Breast epithelium (tissue), 4 donors: ENCODE measurements at places on chromosomes 12 and 14. TPM values are rescaled to one million over a fixed set of nuclear protein-coding genes. Genes with fewer than 3 reads are reported as not detected.

DNA sequence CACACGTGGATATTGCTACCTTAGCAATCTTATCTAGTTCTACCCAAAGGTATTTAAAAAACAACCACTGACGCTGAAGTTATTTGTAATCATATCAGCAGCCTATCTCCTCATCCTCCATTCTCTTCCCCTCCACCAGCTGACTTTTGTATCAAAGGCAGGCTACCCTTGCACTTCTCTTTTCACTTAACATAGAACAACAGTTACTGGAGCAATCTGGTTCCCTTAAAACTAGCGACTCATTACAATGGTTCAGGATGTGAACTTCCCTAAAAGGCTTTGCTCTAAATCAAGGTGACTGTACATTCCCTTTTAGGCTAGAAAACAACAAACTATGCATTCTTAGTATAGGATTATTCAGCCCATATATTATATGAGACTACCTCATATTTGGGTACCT is 404.7 kb downstream of the APAF1 start:
- no peaks in the 10 kb centered on the region for H3K36me3 ChIP-seq
- no peak overlapping the region for H3K27ac ChIP-seq
- H3K27me3 ChIP-seq: no peaks in the 10 kb centered on the region

GRCh38 chr12:116881325-116881876 is at the start of gene HRK:
TSS of gene HRK (minus strand) at chr12:116881441. CDS start at chr12:116881307, 134 bp downstream.
- no peak within 1 kb of the TSS for H3K27ac ChIP-seq
- H3K4me1 ChIP-seq: peaks cover 26% of the 10 kb centered on the region
- peaks cover 3% of the 10 kb centered on the region for H3K27me3 ChIP-seq
- no peak for DNase-seq
- no peaks in the 10 kb centered on the region for H3K36me3 ChIP-seq

DNA sequence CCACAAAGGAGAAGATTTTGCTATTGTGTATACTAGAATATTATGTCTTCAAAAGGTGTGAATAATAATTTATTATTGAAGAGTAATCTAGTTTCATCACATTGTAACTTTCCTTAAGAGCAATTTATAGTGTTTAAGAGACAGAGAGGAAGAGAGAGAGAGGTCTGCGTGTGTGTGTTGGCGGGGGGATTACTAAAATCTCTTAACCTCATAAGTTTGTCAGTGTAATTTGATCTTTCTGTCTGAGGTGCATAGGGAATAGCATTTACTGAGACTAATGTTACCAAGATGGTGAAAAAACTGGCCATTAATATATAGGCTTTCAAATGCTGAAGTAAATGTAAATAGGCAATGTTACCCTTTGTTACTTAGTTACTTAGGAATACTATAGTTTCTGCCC is 48.2 kb upstream of the BTG1 start:
- H3K27me3 ChIP-seq: no peaks in the 10 kb centered on the region
- H3K27ac ChIP-seq: no peak overlapping the region
- no peak overlapping the region for H3K4me3 ChIP-seq
- H3K36me3 ChIP-seq: no peaks in the 10 kb centered on the region
- no peak for DNase-seq
- no peaks in the 10 kb centered on the region for H3K4me1 ChIP-seq

DNA sequence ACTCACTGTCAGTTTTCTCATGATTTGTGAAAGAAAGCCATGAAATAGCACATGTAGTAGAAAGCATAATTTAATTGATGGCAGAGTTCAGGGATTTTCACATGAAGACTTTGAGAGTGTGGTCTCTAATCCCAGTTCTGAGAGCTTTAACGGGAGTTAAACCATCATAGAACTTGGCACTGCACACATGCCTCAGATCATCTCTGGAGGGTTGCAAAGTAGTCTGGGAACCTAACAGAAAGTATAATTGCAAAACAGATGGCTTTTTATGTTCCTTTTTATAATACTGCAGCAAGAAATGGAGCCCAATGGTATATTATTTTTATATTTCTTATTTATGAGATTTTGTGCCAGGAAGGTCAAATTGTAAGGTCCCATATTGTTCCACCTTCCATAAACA is 77.9 kb downstream of the BHLHE41 start:
- H3K4me1 ChIP-seq: no peaks in the 10 kb centered on the region
- no peaks in the 10 kb centered on the region for H3K27me3 ChIP-seq
- no peak overlapping the region for H3K27ac ChIP-seq
- no peaks in the 10 kb centered on the region for H3K36me3 ChIP-seq

DDIT3 gene
- 39.0 TPM for total RNA-seq
